ENCODE measurements at places on chromosomes 7 and 10.

DNA sequence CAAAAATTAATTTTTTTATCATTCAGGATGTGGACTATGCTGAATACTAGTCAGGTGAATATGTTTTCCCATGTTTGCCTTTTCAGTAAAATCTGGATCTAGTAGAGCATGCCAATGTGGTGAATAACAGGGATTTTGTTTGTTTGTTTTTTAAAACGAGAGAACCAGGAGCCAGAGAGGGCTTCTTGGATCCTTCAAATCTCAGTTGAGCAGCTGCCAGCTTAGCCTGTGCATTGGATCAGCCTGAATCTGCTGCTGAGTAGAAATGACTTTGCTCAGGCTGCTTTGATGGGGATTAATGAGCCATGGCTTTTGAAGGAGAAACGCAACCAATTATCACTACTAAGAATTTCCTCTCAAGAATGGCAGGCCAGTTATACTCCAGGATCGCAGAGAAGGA is 493.8 kb downstream of the ARL4A start:
- DNase-seq, result no peak

DNA sequence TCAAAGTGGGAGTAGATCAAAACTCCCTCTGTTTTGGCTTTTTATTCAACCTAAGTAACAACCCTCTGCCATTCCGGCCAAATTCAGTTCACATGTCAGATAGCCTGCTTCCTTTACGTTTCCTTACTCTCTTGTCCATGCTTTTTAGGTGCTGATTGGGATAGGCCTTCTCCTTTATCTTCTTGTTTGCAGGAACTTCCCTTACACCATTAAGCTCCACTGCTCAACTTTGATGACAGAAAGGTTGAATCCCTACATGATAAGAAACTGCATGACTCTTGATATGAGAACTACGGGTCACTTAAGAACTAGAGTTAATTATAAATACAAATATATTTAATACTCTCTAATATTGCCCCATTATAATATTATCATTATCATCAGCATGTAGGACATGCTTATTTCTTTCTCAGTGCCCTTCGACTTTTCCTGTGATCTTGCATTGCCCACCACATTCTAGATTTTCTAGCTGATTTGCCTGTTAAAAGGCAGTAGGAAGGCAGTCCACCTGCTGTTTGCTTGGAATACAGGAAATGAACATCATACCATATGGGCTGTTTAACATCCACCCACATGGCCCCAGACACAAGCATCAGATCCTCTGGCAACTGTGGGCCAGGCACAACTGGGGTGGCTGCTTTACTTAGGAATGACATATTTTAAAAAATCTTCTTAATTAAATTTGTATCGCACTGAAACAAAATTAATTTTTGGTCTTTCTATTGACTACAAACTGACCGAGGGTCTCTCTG is 59.7 kb upstream of the CCDC6 start:
- no peak for DNase-seq

DNA sequence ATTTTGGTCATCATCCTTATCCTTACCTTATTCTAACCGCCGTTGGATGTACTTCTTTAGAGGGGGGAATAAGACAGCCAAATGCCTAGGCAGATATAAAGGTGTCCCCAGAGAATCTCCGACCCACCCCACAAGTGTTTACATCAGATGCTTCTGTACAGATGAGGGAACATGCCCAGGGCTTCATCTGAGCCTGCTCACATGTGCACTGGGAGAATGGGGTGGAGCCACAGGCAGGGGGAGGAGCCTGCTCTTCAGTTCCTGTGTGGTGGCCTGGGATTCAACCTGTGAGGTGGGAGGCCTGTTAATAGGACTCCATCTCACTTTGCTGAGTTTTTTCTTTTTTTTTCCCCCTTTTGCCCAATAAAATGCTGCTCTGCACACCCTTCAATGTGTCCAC is 27.6 kb upstream of the OPTN start:
- DNase-seq, result no peak

- no peak for DNase-seq
These were observed 52.6 kb upstream of the PCBD1 start for GRCh38 chr10:70940834-70941568.

GRCh38 chr10:95277201-95277570 is 13.6 kb downstream of the PDLIM1 start:
- DNase-seq, result no peak

GRCh38 chr10:12533151-12533550 is 183.8 kb downstream of the CAMK1D start:
- DNase-seq, result no peak

DNA sequence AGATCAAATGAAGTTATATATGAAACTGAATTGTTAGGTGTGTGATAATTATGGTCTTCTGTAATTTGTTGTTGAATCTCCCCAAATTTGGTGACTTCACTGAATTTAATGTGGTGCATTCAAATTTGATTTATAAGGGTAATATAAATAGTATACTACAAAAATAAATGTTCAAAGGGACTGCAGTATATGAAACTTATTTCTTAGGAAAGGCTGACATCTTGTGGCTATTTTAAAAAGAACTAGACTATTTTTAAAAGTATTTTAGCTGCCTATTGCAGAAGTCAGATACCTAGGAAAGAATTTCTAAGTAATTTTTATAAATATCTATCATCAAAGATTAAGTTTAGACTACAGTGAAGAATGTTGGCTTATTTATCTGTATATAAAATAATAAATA is 36.6 kb downstream of the ATRNL1 start:
- DNase-seq, result no peak

- no peak for DNase-seq
These were observed 49.6 kb upstream of the SORCS3 start for GRCh38 chr10:104591441-104591840.
